ENCODE measurements at places on chromosomes 1 and 21.

GRCh38 chr1:70877343-70877742, 170.3 kb downstream of the PTGER3 start:
- no peak for DNase-seq

DNA sequence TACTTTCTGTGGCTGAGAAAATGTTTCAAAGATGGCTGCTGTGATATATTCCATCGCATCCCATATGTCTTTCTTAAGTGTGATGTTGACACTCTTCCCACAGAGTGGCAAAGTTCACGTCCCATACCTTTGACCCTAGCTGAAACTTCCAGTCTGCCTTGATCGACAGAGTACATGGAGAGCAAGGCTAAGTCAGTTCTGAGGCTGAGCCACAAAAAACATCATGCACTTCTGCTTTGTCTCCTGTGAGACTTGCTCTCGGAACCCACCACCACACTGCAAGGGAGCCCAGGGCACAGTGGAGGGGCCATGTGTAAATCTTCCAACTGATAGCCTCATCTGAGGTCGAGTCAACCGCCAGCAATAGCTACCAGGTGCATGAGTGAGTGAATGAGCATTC, 431.9 kb upstream of the RUNX1 start:
- DNase-seq, result no peak

DNA sequence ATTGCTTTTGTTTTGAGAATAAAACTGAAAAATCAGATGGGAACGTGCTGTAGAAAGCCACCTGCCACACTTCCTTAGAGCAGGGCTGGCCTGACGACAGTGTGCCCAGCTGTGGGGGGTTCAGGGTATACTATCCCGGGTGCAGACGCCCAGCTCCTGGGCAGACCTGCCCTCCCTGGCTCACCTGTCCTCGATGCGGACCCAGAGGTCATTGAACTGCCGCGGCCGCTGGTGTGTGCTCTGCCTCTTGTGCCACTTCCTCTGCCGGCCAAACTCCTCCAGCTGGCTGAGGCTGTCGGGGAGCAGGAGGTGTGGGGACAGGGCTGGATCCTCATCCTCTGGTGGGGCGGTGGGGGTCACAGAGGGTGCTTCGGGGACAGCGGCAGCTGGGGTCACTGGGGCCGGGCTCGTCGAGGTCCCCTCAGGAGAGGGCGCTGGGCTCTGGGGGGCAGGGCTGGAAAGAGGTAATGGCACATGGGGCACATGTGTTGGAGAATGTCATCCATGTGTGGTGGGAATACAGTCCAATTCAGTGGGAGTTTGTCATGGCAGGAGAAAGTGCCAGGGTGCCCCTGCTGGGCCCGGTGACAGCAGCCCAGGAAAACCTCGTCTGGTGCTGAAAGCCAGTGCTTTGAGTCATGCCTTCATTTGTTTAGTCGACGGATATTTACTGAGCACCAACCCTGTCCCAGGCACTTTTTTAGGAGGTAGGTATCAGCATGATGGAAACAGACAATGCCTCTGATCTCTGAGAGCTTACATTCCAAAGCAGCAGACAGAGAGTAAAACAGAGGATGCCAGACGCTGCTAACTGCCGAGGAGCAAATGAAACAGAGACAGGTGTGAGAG, 222.0 kb downstream of the TRABD2B start:
- DNase-seq, result no peak

DNA sequence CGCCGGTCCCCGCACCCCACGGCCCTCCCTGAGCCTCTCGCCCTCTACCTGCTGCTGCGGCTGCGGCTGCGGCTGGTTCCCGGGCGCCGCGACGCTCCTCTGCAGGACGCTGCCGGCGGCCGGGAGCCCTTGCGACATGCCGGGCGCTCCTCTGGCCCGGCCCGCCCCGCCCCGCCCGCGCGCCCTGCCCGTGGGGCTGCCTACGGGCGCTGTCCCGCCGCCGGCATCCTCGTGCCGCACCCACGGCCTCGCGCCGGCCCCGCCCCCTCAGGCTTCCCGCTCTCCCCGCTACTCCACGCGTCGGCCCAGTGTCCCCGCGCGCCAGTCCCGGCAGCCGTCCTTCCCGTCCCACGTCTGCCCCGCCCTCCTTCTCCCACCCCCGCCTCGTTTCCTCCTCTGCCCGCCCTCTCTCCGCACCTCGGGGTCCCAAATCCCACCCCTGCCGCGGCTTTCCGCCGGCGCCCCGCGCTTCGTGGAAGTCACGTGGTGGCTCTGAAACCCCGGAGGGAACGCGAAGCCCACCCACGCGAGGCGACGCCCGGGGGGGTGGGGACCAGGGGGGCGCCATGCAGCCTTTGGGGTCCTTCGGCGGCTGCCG, at the start of gene BATF3:
TSS of gene BATF3 (minus strand) at position 216 of the 598 bp plus-strand sequence. CDS start at position 138, 78 bp downstream.
- DNase-seq, result no peak

GRCh38 chr1:185337246-185337645, 20.2 kb upstream of the IVNS1ABP start:
- no peak for DNase-seq

GRCh38 chr1:116578581-116578980, 7.8 kb upstream of the CD58 start:
- no peak for DNase-seq

All from NCI-H1048 (cell line).